Dermis blood vessel endothelial cell (primary cell): ENCODE measurements at places on chromosomes 11 and 22. TPM values are rescaled to one million over a fixed set of nuclear protein-coding genes. Genes with fewer than 3 reads are reported as not detected.

Gene TMEM45B
- total RNA-seq: 0.51 and 1.7 TPM in 2 replicates

DNA sequence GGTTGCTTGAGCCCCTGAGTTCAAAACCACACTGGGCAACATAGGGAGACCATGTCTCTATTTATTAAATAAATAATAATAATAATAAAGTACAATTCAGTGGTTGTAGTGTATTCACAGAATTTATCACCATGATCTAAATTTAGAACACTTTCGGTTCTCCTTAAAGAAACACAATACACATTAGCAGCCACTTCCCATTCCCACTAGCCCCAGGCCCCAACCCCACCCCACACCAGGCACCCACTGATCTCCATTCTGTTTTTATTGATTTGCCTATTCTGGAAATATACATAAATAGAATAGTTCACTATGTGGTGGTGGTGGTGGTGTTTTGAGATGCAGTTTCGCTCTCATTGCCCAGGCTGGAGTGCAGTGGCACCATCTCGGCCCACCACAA lies 45.7 kb downstream of the BCL2L13 start:
- no peak for DNase-seq

- no peak for DNase-seq
Observed at GRCh38 chr11:48004456-48004855, 24.1 kb downstream of the PTPRJ start.

DNA sequence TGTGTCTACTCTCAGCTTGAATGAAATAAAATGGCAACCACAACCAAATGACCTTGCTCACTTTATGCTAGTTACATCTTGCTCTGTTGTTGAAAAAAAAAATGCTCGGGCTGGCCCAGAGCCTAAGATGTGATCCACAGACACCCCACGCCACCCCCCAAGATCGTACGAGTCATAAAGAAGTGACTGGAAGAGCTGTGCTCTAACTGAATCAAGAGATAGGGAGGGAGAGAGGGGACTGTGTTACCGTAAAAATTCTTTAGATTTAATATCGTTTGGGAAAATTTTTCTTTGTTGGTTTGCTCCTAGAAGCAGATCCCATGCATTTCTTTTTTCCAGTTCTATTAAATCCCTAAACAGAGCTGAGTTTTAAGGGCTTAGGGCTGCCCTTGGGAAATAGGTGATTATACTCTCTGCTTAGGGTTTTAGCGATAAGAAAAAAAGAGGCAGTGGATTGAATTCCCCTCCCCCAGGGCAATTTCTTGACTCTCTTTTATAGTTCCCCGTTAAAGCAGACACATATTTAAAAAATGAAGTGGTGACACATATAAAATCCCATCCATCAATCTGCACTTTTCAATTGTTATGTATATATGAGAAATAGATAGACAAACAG lies 14.5 kb downstream of the MAML2 start:
- DNase-seq: no peak

Gene UPK3A
- total RNA-seq: not detected in 2 replicates

DNA sequence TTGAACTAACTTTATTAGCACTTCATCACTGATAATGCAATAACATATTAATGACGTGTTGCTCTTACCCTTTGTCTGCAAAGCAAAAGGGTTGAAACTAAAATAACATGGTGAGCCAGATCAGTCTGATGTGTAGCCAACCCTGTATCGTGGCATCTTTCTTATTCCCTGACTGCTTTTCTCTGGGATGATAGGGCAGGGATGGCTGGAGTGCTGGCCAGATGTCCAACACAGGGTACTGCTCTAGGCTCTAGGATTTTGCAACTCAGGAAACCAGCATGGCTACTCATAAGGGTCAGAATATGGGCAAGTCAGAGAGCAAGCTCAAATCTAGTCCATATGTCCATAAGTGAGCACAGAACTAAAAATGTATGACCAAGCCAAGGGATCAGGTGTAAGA lies 129.1 kb downstream of the SLC17A6 start:
- DNase-seq: no peak

DNA sequence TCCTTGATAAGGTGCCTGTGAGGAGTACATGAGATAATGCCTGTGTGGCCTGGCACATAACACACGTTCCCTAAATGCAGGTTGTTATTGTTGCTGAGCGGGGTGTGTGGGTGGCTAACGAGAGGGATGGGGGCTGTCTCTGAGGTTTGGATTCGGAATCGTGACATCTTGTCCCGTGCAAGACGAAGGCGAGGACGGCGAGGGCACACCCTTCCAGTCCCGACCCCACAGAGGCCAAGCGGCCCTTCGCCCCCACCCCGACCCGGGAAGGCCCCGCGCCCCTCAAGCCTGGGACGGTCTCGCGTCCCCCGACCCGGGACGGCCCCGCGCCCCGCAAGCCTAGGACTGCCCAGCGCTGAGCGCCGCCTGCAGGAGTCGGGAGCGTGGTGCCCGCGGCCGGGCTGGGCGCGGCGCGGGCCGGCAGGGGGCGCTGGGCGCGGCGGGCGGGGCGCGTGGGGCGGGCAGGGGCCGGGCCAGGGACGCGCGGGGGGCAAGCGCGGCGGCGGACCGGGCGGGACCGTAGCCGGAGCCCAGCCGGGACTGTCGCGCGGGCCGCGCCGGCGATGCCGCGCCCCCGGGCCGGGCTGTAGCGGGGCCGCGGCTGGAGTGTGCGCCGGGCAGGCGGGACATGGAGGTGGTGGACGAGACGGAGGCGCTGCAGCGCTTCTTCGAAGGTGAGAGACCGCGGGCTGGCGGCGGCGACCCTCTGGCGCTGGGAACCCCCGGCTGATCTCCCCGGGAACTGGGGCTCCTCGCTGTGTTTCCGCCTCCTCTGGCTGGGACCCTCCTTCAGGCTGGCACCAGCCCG lies at the start of gene MYRF:
TSS of gene MYRF (plus strand) at position 520 of the 808 bp plus-strand sequence. CDS start at position 629, 109 bp downstream.
- peak; percentile 54 for DNase-seq
